ENCODE measurements at places on chromosomes 11 and 22.

DNA sequence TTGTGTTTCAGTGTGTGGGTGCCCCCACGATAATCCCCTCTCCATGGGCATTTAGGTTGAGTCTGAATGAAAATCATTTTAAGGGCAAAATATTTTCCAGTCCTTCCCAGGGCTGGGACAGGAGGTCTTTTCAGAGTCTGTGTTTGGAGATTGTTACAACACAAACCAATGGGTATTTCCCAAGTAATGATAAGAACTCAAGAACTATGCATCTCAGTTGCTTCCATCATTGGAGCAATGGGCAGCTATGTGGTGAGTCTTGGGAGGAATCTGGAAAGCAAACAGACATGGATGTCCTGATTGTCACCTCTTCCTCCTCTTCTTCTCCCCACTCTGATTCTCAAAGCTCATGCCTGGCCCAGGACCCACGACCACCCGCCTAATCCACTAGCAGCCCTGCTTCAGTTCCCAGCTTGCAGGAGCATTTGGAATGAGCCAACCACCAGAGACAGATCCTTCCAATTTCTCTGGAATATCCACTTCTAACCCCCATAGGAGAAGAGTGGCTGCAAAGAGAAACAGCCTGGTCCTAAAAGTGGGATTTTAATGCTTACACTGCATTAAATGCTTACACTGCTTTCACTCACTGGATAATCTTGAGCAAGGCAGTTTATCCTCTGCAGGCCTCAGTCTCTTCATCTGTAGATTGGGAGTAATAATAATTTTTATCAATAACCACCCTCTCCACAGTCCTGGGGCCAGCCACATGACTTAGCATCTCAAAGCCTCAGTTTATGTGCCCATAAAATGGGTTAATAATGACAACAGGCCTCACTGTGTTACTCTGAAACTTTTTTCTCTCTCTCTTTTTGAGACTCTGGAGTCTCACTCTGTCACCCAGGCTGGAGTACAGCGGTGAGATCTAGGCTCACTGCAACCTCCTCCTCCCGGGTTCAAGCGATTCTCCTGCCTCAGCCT lies 404.3 kb downstream of the MN1 start:
- no peak for DNase-seq

DNA sequence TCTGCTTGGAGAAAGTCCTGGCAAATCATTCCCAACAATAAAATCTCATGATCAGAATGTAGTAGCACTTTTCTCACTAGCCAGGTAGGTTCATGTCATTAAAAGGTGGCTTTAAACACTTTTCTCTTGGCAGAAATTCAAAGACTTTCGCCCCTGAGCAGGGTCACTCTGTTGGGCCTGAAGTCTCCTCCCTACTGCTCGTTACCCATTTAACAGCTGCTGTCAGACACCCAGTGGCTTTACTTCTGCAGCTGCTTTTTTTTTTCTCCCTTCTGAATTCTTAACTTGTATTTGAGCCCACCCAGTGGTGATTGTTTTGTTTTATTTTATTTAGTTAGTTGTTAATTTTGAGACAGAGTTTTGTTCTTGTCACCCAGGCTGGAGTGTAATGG lies 25.0 kb downstream of the ARHGAP8 start:
- DNase-seq: no peak

DNA sequence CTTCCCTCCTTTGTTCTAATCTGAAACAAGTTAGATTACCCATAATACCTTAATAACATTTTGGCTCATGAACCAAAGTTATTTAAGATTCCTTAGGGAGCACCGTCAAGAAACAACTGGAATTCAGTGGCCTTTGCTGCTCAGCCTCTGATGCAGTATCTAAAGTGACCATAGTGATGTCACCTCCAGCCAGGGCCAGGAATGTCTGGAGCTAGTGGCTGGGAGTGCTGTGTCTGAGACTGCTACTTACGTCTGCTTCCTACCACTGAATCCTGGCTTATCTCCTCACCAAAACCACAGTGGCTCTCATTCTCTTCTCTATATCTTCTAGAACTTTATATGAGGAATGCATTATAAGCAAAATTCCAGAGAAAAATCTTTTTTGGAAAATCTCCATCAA lies 658.0 kb downstream of the DLG2 start:
- no peak for DNase-seq

DNA sequence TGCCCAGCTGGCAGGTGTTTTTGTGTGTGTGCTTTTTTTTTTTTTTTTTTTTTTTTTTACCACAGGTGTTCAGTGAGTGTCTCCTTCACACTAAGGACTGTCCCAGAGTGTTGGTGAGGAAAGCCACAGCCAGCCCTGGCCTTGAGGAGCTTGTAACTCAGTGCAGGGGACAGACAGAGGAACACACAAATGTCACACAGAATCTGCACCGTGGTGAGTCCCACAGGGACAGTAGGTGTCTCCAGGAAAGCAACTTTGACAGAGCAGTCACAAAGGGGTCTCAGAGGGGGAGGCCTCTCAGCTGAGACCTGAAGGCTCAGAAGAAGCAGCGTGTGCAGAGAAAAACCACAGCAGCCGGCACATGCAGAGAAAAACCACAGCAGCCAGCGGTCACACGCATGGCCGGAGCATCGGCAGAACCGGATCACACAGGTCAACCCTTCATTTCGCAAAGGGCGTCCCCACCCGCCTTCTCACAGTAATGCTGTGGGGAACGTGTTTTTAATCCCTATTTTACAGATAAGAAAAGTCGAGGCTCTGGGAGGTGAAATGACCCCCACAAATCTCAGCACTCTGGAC lies 101.7 kb upstream of the PRR5 start:
- no peak for DNase-seq

- DNase-seq: no peak
These were observed at the start of gene TECTA for GRCh38 chr11:121100943-121101342. TSS of gene TECTA (plus strand) at chr11:121101243. CDS start at chr11:121102666, 1,423 bp downstream.

DNA sequence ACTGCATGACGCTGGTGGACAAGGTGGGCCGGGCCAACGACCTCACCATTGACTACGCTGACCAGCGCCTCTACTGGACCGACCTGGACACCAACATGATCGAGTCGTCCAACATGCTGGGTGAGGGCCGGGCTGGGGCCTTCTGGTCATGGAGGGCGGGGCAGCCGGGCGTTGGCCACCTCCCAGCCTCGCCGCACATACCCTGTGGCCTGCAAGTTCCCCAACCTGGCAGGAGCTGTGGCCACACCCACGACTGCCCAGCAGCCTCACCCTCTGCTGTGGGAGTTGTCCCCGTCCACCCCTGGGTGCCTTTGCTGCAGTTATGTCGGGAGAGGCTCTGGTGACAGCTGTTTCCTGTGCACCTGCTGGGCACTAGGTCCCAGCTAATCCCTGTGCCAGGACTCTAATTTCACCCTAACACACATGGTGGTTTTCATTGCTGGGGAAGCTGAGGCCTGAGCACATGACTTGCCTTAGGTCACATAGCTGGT lies 49.0 kb upstream of the PPP6R3 start:
- no peak for DNase-seq

- no peak for DNase-seq
These were observed 13.1 kb downstream of the HINFP start for GRCh38 chr11:119134389-119134978.

- DNase-seq: no peak
These were observed 29.1 kb downstream of the LRFN4 start for GRCh38 chr11:66885950-66886440.

DNA sequence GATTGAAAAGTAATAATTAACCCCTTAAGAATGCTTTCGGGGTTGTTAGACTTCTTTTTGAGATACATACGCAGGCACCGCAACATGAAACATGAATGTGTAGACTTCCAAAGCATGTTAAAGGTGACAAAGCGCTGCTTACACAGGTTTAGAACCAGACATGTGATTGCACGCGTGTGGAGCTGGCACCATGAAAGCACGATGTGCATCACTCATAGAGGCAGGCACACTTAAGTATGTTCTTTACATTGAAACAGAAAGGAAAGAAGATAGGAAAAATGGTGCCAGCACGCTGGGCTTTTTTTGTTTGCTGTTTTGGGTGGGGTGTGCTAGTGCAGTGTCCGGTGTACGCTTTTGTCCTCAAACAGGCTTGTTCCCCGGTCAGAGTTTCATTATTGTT lies 83.6 kb upstream of the PPARA start:
- DNase-seq: no peak

Data from EL (cell line).